Neuronal stem cell (in vitro differentiated cells): ENCODE measurements at places on chromosomes 2 and 18.

DNA sequence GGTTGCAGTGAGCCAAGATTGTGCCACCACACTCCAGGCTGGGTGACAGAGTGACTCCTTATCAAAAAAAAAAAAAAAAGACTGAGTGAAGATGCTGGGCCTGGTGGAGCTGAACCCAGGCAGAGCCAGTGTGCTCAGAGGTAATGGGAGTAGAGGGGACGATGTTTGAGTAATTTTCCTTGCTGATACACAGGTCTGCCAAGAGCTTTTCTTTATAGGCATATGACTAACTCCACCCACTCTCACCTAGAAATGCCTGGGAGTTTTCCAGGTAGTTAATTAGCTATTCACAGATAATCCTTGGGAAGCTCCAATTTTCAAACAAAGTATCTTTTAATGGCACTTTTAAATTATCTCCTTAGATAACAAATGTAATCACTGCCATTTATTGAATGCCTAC is 33.4 kb upstream of the ACSL3 start:
- DNase-seq, result no peak

DNA sequence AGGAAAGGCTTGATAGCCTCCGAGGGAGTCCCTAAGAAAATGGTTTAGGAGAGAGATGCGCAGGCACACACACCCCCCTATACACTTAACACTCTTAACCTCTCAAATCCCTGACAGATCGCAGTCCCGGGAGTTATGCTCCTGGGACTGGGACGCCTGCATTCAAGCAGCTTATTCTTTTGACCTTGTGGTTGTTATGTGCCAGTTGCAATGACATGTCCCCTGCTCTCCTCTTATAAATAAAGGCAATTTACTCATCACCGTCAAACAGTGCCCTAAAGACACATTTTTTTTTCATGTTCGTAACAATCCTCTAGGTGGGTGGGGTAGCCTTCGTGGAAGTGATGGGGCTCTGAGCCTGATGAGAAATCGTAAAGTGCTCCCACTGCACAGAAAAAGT is 162.2 kb downstream of the LRRC30 start:
- no peak for DNase-seq

- DNase-seq, result no peak
These were observed 164.7 kb upstream of the FAM98A start for GRCh38 chr2:33763671-33764310.

DNA sequence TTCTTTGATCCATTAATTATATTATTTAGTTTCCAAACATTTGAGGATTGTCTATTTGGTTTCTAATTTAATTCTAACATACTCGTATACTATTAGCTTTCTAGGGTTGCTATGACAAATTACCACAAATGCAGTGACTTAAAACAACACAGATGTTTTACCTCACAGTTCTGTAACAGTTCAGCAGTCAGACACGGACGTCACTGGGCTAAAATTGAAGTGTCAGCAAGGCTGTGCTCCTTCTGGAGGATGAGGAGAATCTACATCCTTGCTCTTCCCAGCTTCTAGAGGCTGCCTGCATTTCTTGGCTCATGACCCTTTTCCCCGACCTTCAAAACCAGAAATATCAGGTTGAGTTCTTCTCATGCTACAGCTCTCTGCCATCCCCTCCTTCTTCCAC is 117.6 kb downstream of the TFCP2L1 start:
- no peak for DNase-seq

DNA sequence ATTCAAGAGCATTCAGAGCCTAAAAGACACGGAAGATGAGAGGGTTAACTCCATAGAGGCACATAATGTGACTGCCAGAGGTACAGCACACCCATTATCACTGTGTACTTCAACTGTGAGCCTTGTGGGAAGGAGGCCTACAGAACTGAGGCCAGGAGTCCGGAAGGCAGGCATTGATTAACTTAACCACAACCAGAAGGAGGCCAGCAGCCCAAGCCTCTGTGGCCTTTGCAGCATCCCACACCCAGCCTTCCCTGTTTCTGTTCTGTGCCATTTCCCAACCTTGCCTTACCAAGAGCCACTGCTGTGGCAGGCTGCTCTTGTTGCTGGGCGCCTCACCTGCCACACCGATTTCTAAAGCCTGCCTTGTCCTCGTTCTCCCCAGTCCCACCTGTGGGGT is 27.2 kb downstream of the SIGLEC15 start:
- no peak for DNase-seq

GRCh38 chr2:70738159-70738558 is 29.8 kb downstream of the ADD2 start:
- DNase-seq, result no peak

DNA sequence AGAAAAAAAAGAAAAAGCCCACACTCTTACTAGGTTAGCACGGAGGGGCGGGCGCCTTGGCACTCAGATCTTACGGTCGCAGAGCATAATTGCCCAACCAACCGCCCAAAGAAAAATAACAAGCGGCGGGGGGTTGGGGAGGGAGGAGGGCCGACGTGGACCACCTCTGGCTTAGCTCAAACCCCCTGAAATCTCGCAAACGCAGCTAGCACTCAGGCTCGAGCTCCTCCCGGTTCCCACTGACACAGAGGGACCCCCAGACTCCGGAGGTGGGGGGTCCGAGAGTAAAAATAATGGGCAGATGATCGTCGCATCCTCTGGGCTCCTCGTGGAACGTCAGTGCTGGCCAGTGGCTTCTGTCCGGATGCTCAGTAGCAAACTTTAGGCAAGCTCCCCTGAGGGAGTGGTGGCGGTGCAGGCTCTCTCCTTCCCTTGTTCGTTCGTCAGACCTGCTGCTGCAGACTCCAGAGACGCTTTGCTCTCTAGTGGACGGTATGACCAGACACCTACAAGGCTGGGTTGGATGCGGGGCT is 12.0 kb downstream of the CATIP start:
- no peak for DNase-seq

- DNase-seq, result no peak
These were observed 108.4 kb downstream of the FAM210A start for GRCh38 chr18:13617826-13618515.

DNA sequence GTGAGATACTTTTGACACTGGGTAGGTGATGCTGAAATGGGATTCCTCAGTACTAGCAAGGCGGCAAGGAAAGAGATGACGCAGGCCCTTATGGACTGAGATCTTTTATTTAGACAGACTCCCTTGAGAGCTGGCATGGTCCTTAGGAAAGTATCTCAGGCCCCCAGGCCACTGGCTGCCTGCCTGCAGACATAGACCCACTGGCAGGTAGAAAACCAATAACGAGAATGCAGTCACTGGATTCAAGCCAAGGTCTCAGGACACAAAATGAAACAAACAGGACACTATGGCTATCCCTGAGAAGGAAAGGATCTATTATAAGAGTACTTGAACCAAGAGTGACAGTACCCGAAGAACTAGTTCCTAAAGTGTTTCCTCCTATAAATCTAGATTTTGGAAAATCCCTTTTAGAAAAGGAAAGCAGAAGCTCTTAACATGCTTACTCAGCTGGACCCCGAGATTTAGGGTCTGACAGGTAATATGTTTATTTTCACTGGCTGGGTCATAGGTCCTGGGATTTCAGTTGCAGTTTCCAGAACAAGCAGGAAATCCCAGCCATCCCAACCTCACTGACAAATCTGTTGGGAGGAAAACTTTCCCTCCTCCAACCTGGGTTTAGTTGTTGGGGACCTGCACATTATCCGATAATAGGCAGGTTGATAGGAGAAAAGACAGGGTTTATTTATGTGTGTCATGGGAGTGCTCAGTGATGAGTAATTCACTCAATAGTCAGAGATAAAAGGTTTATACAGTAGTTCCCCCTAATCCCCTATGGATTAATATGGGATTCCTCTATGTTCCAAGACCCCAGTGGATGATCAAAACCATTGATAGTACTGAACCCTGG is 44.5 kb downstream of the COMMD1 start:
- DNase-seq, result no peak

- DNase-seq, result no peak
These were observed 804.4 kb downstream of the EPHA4 start for GRCh38 chr2:220767591-220768255.

DNA sequence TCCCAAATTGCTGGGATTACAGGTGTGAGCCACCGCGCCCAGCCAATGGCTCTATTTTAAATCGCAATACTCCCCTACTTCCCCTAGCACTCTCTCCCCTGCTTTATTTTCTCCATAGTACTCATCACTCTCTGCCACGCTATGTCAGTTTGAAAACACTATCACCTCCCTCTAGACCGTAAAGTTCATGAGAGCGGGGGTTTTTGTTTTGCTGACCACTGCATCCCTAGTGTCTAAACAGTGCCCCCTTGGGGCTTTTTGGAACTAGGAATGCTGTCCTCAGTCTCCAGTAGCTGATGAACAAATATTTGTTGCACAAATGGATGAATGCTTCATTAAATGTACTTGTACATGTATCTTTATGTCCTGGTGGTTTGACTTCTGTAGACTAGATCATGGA is 44.1 kb downstream of the ATOH8 start:
- no peak for DNase-seq

GRCh38 chr2:76826691-76827090 is 695.5 kb downstream of the LRRTM4 start:
- no peak for DNase-seq

GRCh38 chr2:218407717-218408116 is 8.0 kb downstream of the CTDSP1 start:
- DNase-seq, result no peak

GRCh38 chr2:227106845-227107759 is 56.9 kb downstream of the COL4A4 start:
- DNase-seq, result peak; percentile 60

DNA sequence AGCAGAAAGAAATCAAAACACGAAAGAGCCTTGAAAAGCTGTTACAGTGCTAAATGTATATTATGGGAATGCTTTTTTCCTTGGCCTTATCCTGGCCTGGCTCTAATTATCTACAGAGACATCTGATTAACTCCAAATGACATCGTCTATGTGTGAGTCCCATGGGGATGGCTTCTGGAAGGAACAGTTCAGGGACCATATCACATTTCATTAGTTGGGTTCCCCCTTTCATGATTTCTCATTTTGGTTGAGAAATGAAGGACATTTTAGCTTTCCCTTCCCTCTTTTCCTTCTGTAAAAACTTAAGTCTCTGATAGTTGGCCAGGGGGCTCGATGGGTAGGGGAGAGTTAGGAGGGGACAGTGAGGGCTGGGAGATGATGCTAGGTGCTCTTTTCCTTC is 116.7 kb downstream of the PRKCE start:
- no peak for DNase-seq

DNA sequence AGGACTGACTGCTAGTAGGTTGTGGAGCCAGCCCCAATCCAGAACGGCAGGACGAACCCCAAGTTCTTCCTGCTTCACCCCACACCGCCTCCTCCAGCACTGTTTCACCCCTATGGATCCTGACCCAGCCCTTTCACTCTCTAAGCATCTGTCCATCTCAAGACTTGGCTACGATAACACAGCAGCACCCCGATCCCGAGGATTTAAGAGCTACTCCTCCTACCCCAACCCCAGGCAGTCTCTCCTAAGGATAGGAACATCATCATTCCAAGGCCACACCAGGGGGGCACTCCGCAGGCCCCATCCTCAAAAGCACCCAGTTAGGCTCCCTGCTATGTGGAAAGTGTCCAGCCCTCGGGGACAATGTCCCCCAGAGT is 645 bp downstream of the KCTD18 start:
- no peak for DNase-seq

GRCh38 chr2:197348721-197349360 is 38.3 kb upstream of the ANKRD44 start:
- DNase-seq, result no peak

DNA sequence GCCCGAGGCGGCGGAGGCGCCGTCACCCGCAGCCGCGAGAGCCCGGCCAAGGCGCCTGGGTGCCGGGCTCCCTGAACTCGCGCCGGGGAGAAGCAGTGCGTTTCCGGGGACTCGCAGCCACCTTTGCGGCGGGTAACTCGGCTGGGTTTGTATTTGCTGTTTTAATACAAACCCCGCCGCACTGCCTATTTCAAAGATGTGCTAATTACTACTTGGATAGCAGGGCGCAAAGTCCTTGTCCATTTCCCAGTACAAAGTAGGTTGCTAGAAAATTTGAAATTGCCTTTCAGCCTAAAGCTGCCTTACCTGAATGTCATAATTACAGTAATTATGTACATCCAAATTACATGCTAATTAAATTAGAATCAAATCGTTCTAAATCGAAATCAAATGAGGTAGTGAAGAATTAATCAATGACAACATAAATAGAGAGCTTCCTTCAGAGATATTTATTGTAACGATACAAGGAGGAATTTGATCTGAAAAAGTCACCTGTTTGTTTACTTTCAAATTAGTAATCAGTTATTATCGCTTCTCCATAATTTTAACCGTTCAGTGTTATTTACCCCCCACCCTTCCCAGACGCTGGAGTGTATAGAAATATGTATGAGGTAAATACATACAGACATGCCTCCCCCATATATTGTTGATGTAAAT is 8.1 kb downstream of the SP9 start:
- peak; percentile 38 for DNase-seq

- DNase-seq, result no peak
These were observed 40.9 kb downstream of the GORASP2 start for GRCh38 chr2:170969872-170970496.

- DNase-seq, result no peak
These were observed 51.1 kb downstream of the POLR1A start for GRCh38 chr2:86054535-86055082.

DNA sequence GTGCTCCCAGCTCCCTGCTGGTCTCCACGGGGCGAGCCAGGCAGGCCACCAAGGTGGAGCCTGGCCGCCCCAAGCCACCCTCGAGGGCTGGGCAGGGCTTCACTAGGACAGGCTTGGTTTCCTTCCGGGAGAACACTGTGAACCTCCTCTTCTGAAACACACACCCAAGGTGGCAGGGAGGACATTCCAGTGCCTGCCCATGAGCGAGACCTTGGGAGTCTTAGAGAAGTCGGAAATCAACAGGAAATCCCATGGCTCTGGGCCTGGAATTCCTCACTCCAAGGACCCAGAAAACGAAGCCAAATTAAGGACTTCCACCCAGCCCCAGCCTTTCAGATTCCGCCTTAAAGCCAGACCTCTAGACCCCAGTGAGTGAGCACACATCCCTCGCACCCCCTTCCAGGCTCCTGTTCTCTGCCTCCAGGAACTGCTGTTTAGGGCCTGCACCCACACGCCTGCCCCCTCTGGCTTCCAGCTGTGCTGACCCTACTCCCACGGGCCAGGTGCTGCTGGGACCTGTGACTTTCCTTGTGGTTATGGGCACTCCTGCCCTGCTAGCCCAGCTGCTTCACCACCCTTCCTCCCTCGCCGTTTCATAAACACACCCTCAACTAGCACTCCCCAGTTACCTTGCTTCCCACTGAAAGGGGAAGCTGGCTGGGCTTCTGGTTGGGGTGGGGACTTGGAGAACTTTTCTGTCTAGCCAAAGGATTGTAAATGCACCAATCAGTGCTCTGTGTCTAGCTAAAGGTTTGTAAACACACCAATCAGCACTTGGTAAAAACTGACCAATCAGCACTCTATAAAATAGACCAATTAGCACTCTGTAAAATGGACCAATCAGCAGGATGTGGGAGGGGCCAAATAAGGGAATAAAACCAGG is 13.7 kb downstream of the GPR17 start:
- DNase-seq, result no peak

GRCh38 chr2:110114831-110115255 is 779 bp downstream of the MALL start:
- DNase-seq, result no peak

DNA sequence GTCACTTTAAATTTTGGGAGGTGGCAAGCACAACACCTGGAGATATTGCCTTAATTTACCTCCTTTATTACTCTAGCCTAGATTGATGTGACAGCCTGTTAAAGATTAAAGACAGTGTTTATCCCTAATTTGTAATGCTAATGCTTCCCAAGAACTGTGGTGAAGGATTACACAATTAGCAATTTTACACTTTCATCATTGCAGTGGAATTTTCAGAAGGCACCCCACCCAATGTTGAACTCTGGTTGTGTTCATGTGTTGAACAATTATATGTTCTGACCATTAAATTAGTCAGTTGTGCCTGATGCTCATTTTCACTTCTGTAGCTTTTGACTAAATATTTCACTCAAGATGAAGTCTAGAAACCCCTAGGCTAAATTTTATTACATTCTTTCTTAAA is 317.1 kb upstream of the CWC22 start:
- no peak for DNase-seq
